SW 1271 (cell line): ENCODE measurements at places on chromosomes 6 and 20.
A peak's percentile ranks its signal among the peaks of the same experiment; 100 is the strongest.

GRCh38 chr6:36756786-36757185 lies 59.2 kb downstream of the RAB44 start:
- DNase-seq = no peak

GRCh38 chr6:90411292-90411781 lies 114.7 kb upstream of the BACH2 start:
- no peak for DNase-seq

- no peak for DNase-seq
Observed at GRCh38 chr20:10843146-10843711, 169.4 kb upstream of the JAG1 start.

GRCh38 chr6:156167016-156167624 lies 610.1 kb upstream of the ARID1B start:
- no peak for DNase-seq

GRCh38 chr6:135514706-135515105 lies 17.2 kb upstream of the AHI1 start:
- DNase-seq = no peak

DNA sequence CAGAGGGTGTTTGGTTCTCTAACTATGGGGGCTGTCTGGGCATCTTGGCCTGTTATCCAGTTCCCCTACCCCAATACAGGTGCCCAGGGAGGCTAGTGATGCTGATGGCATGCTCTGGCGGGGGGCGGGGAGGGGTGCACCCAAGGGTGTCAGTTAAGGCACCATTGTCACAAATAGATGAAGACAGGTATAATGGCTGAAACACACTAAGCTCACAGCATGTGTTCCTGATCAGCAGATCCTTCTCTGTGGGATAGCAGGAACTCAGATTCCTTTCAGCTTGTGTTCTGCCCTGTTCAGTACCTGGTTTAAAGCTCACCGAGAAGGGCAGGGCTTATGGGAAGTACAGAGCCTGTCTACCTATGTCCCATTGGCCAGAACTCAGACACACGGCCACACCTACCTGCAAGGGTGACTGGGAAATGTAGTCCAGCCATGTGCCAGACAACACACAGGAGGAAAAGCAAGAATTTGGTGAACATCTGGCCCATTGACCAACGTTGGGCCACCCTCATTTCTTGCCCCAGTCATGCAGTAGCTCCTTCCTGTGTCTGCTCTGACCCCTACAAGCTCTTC lies 3.4 kb upstream of the RSPO4 start:
- DNase-seq = peak; percentile 24

DNA sequence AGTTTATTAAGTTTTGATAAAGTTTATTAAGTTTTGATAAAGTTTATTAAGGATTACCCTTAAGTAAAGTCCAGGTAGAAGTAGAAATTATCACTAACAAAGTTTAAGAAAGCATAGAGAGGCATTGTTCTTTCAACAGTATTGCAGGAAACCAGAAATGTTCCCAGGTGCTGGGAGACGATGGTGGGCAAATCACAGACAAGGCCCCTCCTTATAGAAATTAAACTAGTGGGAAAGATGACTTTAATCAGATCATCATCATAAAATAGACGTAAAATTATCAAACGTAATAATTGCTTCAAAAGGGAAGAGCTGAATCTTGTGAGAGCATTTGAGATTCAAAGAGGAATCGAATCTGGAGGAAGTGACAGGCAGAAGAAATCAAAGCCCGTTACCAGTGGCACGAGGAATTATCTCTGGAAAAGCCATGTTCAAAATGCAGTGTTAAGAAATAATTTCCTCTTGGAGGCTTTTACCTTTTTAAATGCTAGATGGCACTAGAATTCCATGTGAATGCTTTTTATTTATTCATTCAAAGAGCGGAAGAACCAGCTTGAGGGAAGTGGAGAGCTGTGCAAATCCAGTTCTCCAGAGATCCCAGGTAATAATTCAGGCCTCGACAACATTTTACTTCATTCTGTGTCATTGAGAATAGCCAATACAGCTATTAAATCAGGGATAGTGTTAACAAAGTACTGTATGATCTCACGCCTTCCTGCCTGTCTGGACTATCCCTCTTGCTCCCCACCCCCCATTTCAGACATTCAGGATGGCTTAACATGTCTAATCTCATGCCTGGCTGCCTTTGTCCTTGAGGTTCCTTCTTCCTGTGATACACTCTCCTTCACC lies 1.0 kb upstream of the APMAP start:
- no peak for DNase-seq

- no peak for DNase-seq
Observed at GRCh38 chr6:132964101-132964867, 149.9 kb downstream of the RPS12 start.

- DNase-seq = no peak
Observed at GRCh38 chr6:65531533-65531932, 175.5 kb downstream of the EYS start.

GRCh38 chr20:62059401-62059800 lies 6.3 kb downstream of the TAF4 start:
- DNase-seq = no peak

GRCh38 chr20:52193133-52193532 lies 1.6 kb upstream of the ZFP64 start:
- DNase-seq = no peak

DNA sequence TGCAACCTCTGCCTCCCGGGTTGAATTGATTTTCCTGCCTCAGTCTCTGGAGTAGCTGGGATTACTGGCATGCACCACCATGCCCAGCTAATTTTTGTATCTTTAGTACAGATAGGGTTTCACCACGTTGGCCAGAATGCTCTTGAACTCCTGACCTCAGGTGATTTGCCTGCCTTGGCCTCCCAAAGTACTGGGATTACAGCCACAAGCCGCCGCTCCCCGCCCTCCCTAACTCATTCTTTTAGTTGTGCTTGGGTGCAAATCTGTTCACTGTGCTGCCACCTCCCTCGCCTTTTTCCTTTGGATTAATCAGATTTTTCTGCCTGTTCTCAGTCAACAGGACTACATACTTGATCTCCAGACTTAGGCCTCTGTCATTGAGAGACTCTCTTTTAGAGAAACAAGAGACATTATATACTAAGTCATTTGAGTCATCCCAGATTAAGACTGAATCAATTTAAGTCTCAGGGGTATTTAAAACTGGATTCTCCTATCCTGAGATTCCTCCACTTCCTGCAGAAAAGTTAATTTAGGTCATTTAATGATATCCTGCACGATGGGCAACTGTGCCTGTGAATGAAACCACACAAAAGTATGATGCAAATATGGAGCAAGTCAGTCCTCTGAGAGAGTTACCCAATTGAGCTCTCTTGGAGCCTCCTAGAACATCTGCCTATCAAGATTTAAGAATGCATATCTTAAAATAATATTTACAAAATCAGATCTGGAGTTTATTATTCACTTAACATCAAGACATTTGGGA lies 136.1 kb upstream of the THEMIS start:
- DNase-seq = no peak

DNA sequence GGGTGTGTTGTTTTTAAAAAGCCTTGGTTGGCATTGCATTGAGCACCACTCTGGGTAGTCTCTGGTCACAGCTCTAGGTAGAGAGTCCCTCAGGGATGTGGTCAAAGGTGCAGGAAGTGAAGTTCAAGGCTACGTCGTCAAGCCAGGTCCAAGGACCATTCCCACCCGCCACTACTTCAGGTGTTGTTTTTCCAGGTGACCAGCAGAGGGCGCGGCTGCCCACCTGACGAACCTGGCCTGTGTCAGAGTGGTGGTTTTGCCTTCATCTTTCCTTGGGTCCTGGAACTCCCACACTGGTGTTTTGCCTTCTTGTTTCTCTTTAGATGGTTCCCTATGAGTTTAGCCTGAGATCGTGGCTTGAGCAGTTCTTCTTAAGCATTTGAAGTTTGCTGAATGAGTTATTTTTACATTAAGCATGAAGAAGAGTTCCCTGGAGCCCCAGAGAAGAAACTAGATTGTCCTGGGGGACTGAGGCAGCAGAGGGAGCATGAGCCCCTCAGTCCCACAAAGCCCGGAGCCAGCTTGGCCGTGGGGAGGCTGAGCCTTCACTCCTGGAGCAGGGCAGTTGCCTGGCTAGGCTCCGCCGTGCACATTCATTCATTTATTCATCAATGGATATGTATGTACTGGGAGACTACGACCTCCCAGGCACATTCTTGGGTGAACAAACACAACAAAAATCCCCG lies 5.6 kb upstream of the PHACTR3 start:
- DNase-seq = no peak

GRCh38 chr20:16215041-16215440 lies 358.2 kb downstream of the KIF16B start:
- DNase-seq = no peak

- no peak for DNase-seq
Observed at GRCh38 chr6:49782725-49783124, 4.4 kb downstream of the PGK2 start.

GRCh38 chr20:21395666-21396598 lies 1.4 kb downstream of the NKX2-4 start:
- no peak for DNase-seq

GRCh38 chr6:13357551-13358075 lies 29.3 kb upstream of the TBC1D7 start:
- no peak for DNase-seq

GRCh38 chr20:37920270-37920669 lies 17.3 kb downstream of the VSTM2L start:
- no peak for DNase-seq

- DNase-seq = no peak
Observed at GRCh38 chr20:63176034-63176426, 39.9 kb downstream of the YTHDF1 start.

DNA sequence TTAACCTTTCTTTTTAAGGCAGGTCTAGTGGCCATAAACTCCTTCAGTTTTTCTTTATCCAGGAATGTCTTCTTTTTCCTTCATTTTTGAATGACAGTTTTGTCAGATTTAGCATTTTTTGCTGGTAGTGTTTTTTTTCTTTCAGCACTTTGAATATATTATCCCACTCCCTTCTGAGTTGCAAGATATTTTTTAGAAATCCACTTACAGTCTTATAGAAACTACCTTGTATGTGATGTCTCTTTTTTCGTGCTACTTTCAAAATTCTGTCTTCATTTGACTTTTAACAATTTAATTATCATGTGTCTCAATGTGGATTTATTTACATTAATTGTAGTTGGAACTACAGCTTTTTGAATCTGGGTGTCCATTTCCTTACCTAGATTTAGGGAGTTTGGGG lies 284.4 kb upstream of the RNF217 start:
- no peak for DNase-seq

DNA sequence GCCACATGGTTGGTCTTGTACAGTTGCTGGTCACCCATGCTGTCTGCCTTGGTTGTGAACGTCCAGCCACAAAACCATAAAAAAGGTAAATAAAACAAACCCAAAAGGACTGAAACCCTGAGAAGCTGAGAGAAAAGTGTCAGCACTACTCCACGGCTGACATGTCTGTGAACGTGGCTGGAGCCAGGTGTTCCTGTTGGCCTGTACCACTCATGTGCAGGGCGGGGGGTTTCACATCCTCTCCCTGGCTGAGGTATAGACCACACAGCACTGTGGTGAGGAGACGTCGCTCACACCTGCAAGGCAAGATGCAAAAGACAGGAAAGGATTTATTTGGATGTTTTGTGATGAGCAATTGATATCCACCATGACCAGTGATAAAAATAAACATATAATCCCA lies 51.9 kb upstream of the MRPS10 start:
- no peak for DNase-seq

DNA sequence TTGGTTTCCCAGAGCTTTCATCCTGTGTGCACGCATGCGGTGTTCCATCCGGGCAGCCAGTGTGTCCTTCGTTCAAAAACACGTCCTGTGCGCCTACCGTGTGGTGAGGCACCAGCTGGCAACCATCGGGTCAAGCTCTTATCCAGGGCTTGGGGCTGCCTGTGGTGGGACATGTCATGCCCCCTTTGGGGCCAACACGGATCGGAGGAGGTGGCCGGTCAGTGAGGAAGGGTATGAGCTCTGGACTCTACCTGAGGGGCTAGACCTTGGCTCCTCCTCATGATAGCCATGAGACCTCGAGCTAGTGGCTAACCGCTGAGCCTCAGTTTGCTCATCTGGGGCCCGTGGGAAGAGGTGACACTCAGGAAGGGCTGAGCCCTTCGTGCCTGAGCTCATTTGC lies 158.5 kb upstream of the PMEPA1 start:
- no peak for DNase-seq

- no peak for DNase-seq
Observed at GRCh38 chr20:47330071-47330470, 26.4 kb downstream of the ZMYND8 start.

- DNase-seq = no peak
Observed at GRCh38 chr6:14596410-14596809, 478.8 kb downstream of the CD83 start.

GRCh38 chr6:69768664-69769063 lies 28.1 kb downstream of the LMBRD1 start:
- DNase-seq = no peak

GRCh38 chr6:490251-491037 lies 98.9 kb downstream of the IRF4 start:
- no peak for DNase-seq

DNA sequence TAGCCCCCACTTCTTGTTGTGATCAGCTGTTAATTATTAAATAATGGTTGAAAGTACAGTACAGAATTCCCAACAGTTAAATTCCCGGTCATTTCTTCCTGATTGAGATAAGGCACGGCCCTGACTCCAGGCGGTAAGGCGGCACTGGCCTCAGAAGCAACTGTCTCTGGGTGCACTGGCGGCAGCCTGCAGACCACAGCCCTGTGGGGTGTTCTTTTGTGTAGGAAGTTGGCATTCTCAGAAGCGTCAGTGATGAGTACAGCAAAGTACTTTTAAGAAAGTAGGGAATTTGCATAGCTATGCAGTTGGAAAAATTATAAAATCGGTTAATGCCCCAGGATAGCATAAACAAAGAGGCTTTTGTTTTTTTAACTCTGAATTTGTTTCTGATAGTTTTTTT lies 50.5 kb downstream of the SAMD5 start:
- DNase-seq = no peak

- DNase-seq = no peak
Observed at GRCh38 chr6:5634525-5634924, 372.2 kb downstream of the NRN1 start.

DNA sequence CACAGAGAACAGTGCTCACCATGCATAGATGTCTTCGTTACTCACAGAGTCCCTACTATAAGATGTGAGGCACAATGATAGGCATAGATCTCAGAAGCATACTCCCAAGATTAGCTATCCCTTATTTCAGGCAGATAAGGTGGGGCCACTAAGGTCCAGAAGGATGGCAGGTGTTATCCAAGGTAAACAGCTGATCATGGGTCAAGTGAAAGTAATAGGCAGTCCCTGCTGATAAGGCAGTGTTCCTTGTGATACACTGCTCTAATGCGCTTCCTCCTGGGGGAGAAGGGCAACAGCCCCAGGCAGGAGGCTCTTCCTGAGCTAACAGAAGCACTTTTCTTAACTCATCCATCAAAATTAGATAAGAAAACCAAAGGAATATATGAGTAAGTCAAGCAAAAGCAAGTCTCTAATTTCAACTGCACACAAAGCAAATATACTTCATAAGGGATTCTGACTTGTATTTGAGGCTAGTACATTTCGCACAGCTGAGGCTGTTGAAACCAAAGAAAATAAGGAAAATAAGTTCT lies 42.2 kb downstream of the METTL24 start:
- no peak for DNase-seq
